ENCODE measurements at places on chromosomes 5 and 9. TPM values are rescaled to one million over a fixed set of nuclear protein-coding genes. Genes with fewer than 3 reads are reported as not detected.

The LEAP2 gene
- total RNA-seq: 0.16 TPM

The NR6A1 gene
- total RNA-seq: 0.81 TPM

The MELK gene
- 12.5 TPM for total RNA-seq

The LCN1 gene
- total RNA-seq: not detected

The OR1Q1 gene
- total RNA-seq: not detected

The ABO gene
- not detected for total RNA-seq

The ABLIM3 gene
- 31.9 TPM for total RNA-seq

The ACTBL2 gene
- total RNA-seq: 0.54 TPM

The PCA3 gene
- not detected for total RNA-seq

The ARSI gene
- total RNA-seq: 0.32 TPM
